ENCODE measurements at places on chromosomes 2 and 18.
A peak's percentile ranks its signal among the peaks of the same experiment; 100 is the strongest.

- DNase-seq = no peak
Observed at GRCh38 chr2:27021253-27022049, 11.3 kb upstream of the TMEM214 start.

DNA sequence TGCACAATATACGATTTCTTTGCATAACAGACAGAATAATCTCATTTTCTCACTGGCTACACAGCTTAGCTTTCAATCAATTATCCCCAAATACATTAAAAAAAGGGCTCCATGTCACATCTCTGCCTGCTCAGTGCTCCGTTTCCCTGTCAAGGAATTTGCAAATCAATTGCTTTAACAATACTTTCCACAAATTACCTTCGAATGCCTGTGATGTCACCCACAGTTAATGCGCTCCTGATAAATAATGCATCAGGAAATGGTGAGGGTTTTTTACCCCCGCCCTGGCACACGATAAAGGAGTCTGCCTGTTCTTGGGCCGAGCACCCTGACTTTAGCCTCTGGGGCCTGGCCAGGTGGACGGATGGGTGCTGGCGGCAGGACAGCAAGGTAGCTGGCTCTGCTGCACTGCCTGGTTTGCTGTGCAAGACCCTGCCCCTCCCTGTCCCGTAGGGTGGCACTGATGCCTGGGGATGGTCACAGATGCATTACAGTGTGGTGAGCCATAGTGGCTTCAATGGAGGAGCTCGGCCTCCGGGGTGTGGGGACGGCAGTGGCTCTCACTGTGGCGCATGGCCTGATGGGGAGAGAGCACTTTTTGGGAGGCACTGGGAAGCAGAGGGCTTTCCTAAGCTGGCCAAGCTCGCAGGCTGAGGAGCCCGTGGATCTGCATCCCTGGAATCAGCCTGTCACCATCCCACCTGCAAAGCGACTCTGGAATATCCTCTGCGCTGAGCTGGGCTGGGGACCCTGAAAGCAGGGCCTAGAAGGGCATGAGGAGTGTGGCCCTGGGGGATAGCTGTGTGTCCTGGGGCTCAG lies 88.3 kb upstream of the HS6ST1 start:
- DNase-seq = no peak

- no peak for DNase-seq
Observed at GRCh38 chr18:68083776-68084175, 567.3 kb upstream of the DSEL start.

GRCh38 chr2:237472909-237473877 lies 13.9 kb upstream of the MLPH start:
- no peak for DNase-seq

GRCh38 chr18:23133860-23134779 lies 1.2 kb upstream of the CABLES1 start:
- no peak for DNase-seq

GRCh38 chr2:42852798-42853197 lies 60.4 kb upstream of the HAAO start:
- DNase-seq = no peak

DNA sequence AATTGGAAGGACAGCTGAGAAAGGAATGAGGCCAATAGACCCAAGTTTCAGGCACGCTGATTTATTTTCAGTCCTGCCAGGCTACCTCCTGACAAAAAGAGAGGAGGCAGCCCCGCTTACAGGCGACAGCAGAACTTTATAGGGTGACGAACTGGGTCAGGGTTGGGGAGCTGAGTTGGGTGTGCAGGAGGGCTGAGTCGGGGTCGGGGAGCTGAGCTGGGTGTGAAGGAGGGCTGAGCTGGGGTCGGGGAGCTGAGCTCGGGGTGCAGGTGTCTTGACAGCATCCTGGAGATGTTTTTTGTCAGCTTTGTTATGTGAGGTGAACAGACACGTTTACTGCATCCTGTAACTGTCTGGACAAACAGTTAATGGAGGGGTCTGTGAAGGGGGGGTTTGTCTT lies 342.2 kb downstream of the ADCYAP1 start:
- no peak for DNase-seq

DNA sequence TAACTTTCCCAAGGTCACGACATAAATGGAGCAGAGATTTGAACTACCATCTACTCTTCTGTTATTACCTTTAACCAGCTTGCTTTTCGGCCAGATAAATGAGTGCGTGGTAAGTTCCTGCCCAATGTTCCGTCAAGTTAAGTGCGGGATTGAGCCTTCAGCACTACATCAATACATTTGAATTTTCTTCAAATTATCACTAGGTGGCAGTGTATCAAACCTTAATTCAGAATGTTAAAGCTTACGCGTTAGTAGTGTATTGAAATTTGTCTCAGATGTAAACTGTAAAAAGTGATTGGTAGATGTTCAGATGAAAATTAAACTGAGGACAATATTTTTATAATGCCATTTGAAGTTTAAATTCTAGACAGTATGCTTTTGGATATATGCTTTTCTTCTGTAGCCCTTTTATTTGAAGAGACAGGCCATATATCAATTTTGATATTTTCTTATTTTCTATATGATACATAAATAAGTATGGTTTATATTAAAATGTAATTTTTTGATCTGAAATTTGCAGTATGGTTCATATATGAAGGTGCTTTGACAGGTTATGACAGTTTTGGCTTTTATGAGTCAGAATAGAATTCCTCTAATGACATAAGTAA lies 681.3 kb downstream of the ADCYAP1 start:
- DNase-seq = no peak

GRCh38 chr2:96452053-96452452 lies 53.1 kb downstream of the NEURL3 start:
- no peak for DNase-seq

DNA sequence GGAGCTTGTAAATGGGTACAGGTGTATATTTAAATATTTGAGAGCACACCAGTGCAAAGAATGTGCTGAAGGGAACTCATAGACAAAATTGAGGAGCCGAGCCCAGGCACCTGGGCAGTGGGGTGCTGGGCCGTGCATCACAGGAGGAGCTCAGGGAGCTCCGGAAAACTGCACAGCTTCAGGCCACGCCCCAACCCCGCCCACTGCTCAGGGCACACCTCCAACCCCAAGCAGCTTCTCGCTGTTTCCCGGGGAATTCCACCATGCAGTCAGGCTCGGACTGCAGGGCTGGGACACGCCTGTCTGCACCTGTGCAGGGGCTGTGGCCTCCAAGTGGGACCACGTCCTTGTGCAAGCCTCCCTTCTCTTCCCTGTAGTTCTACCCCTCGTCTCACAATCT lies 243.0 kb downstream of the HDAC4 start:
- DNase-seq = peak; percentile 29

DNA sequence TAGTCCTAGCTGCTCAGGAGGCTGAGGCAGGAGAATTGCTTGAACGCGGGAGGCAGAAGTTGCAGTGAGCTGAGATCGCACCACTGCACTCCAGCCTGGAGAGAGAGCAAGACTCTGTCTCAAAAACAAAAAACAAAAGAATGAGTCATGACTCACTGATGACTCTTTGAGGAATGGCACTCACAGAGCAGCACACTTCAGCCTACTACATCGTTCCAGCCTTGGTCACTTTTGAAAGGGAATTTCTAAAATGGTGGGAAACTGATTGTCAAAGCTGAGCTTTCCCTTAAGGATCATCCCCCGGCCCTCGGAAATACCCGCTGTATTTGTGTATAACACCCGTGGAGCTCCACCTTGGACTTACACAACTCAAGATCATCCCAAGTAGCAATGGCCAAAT lies 217.3 kb upstream of the HS6ST1 start:
- DNase-seq = no peak

DNA sequence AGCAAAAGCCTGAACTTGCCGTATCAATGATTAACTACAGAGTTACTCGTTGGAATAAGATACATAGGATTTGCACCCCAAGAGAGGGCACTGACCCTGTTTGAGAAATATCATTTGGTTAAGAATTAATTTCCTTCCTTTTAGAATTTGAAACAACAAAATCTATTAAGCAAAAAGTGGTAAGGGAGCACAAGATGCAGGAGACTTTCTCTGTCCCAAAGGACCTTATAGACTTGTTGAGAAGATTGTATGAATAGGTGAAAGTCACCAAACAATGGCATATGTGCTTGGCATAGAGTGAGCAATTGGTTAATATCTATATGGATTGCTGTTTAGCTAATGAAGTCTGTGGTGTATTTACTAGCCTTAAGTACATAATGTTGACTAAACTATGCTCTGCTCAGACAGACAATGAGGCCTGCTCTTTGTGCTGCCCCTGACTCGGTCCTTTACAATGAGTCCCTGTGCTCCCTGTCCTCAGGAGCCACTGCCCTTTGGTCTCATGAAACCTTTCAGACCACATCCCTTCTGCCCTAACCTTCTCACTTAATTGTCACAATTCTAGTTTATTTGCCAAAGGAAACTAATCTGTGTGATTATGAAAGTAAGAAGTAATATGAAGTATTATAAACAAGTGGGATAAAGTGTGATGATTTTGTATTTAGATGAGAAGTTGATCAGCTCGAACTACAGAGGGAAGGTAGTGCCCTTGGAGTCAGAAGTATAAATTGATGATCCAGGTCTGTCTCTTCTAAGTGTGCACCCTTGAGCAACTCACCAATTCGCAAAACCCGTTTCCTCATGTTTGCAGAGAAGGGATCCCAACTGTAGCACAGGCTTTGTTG lies 21.2 kb upstream of the HNMT start:
- no peak for DNase-seq

DNA sequence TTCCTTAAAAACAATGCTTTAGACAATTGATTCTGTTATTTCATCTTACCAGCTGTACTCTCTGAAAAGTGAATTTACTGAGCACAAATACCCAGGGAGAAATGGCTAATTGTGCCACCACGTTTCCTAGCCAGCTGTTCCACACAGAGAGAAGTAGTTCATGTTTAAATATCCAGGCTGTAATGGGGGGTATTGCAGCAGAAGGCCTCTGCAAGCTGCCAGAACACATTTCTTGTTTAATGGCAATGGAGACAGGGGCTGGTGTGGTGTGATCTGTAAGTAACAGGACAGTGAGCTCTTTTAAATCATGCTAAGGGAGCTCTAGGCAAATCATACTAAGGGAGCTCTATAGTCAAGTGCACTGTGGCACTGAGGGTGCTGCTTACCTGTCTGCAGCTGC lies 809.2 kb downstream of the CNTNAP5 start:
- no peak for DNase-seq

DNA sequence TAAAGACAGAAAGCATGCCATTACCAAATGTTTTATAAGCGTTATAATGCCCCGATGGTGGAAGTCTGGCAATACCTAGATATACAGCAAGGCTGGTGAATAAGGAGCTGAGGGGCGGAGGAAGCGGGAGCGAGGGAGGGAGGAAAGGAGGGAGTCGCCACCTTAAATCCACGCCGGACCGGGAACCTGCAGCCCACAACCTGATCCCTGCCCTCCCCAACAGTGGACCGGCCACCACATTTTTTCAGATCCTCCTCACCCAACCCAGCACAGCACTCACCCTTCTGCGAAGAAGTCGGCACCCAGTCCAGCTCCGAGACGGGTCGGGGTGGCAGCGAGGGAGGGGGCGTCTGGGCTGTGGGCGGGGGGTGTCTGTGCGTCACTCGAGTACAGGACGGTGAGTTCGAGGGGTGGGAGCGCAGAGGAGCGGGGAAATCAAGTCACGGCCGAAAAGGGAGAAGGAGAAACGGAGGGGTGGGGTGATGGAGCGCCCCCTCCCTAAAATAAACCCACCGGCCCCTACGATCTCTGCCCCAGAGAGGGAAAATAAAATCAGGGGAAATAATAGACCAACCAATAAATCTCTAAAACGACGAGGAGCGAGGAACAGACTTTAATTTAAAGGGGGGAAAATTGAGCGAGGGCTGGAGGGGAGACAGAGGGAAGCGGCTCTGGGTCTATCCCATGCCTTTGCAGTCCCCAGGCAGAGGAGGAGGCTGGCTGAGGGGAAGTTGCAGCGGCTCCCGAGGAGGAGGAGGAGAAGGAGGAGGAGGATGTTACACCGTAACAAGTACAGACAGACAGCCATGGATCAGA lies 96.5 kb upstream of the SERTAD2 start:
- DNase-seq = peak; percentile 54

DNA sequence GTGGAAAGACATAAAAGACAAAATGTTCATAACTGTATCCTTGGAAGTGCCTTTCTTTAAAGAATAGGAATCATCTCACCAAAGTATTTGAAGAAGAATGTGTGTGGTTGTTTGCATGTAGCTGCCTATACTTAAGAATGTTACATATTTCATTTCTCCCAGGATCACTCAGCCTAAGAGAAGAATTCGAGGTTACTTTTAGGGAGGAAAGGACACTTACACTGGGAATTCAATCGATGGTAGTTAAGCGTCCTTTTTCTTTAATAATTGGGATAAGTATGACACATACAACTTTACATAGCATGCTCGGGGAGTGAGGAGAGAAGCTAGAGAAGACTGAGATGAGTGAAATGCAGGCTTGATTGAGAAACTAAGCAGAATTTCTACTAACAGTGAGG lies 22.0 kb upstream of the CYP1B1 start:
- no peak for DNase-seq

DNA sequence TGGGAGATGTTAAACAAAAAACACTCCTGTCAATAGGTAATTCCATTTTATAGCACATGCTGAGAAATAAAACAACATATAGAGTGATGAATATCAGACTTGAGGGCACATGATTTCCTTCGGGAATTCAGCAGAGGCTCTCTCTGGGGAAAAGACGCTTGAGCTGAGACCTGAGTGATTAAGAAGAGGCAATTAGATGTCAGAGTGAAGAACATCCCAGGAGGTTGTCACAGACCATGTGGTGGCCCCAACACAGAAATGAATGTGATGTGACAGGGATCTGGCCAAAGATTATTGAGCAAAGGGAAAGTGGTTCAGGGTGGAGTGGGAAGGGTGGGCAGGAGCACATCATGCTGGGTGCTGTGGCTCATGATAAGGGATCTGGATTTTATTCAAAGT lies 254.7 kb downstream of the RAD51AP2 start:
- no peak for DNase-seq

- DNase-seq = no peak
Observed at GRCh38 chr2:56199492-56199891, 15.7 kb downstream of the CCDC85A start.

- no peak for DNase-seq
Observed at GRCh38 chr2:225100856-225101294, 58.6 kb upstream of the DOCK10 start.

DNA sequence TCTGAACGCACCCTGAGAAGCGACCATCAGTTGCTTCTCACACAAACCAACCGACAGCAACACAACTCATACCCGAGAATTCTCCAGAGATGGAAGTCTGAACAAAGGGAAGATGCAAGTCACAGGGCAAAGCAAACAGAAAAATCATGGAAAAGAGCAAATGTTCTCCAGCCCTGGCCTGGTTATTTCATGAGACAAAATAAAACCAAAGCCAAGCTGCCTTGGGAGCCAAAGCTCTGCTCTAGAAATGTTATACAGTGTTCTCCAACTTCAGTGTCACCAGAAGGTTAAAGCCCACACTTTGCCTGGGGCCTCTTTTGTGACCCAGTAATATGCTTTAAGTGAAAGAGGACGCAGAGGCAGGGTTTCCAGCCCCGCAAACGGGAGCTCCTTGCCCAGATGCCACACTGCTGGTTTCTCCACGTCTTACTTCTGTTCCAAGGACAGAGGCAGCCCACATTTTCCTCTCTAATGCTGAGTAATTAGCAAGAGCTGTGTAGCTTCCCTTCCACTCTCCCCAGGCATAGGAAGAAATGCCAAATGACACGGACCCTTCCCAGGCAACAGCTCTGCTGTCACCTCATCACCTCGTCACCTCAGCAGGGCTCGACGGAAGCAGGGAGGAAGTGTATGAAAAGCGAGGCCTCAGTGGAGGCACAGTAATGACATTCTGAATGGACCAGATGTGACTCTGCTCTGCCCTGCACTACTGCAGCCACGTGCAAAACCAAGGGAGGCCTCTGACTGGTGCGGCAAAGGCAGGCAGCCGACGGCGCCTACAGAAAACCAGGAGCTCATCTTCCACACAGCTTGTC lies 64.7 kb downstream of the FBXO15 start:
- no peak for DNase-seq

Measured in left cardiac atrium (tissue), 4 donors.